Stimulated activated naive CD4-positive, alpha-beta T cell (primary cell): ENCODE measurements at places on chromosomes 13 and 19.
A peak's percentile ranks its signal among the peaks of the same experiment; 100 is the strongest.

DNA sequence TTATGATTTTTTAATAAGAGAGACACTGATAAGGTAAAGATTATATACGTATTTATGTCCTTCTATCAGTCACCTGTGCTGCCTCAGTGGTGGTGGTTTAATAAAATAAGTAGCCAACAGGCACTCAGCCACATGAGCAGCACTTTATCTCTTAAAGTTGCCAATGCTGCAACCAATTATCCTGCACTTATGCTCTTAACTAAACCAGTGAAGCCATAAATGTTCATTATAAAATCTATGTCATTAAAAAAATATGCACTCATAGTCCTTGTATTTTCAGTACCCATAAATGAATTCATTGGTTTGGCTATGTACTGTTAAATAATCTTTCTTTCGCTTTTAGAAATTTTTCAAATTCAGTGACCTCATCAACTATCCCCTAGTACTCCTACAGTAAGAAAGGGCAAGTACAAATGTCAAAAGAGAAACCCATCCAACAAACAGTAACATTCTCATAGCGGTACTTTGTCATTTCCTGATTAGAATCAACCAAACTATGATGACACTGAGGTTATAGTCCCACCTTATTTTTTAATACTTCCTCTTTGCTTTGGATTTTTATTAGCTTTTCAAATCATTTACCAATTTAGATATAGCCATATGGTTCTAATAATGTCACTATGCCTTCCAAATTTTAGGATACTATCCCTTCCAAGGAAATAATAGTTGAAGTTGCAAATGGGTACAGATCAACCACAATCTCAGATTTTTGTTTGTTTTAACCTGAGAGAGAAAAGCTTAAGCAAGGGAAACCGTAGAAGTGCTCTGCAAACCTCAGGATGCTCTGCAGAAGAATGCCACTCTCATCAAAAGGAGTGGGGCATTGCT lies 190.9 kb downstream of the KLF12 start:
- no peak for DNase-seq

- DNase-seq = peak; percentile 33
These were observed 12.2 kb upstream of the LILRA5 start for GRCh38 chr19:54325194-54325621.

DNA sequence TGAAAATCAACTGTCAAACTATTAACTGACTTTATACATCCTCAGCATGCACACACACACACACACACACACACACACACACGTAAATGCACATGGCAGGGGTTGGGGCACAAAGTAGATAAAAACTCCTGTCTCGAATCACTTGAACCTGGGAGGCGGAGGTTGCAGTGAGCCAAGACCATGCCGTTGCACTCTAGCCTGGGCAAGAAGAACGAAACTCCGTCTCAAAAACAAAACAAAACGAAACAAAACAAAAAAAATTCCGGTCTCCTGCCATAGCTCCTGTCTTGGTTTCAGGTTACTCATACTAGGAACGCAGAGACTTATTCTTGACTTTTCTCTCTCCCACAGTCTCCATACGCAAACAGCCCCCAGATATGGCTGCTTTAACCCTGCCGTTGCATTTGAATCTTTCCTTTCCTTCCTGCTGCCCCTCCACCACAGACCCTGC lies 148.9 kb downstream of the SHISA2 start:
- no peak for DNase-seq

GRCh38 chr13:108268466-108269112 lies 929 bp upstream of the TNFSF13B start:
- no peak for DNase-seq

GRCh38 chr19:35253316-35254286 lies 4.8 kb downstream of the LSR start:
- DNase-seq = no peak

GRCh38 chr19:49120868-49121267 lies 1.5 kb downstream of the PPFIA3 start:
- no peak for DNase-seq

- DNase-seq = peak; percentile 42
These were observed 3.4 kb downstream of the DMKN start for GRCh38 chr19:35509861-35510625.

- DNase-seq = no peak
These were observed 12.2 kb downstream of the MED26 start for GRCh38 chr19:16615808-16616207.

DNA sequence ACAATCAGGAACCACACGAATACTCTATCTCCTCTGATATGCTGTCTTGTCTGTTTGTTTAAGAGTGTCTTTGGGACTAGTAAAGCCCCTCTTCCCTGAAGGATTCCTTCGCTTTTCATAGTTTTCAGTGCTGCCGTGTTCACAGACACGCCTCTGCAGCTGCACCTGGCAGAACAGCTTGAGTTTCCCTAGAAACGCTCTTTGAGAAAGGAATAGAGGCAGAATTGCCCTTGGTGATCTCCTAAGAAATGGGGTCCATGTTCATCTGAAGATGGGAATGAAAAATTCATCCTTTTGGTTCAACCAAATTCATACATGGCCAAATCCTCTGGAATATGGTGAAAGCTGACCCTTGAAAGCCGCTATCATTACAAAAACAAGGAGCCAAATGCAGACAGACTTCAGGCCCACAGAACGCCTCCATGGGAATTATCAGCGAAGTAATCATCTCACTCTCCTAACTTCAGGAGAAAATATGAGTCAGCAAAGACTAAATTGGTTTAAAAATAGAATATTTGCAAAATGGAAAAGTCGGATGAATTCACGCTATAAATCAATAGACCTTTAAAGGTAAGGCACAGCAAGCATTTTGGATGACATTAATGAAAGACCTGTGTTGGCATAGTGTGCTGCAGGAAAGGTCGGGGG lies 5.5 kb downstream of the SACS start:
- no peak for DNase-seq

DNA sequence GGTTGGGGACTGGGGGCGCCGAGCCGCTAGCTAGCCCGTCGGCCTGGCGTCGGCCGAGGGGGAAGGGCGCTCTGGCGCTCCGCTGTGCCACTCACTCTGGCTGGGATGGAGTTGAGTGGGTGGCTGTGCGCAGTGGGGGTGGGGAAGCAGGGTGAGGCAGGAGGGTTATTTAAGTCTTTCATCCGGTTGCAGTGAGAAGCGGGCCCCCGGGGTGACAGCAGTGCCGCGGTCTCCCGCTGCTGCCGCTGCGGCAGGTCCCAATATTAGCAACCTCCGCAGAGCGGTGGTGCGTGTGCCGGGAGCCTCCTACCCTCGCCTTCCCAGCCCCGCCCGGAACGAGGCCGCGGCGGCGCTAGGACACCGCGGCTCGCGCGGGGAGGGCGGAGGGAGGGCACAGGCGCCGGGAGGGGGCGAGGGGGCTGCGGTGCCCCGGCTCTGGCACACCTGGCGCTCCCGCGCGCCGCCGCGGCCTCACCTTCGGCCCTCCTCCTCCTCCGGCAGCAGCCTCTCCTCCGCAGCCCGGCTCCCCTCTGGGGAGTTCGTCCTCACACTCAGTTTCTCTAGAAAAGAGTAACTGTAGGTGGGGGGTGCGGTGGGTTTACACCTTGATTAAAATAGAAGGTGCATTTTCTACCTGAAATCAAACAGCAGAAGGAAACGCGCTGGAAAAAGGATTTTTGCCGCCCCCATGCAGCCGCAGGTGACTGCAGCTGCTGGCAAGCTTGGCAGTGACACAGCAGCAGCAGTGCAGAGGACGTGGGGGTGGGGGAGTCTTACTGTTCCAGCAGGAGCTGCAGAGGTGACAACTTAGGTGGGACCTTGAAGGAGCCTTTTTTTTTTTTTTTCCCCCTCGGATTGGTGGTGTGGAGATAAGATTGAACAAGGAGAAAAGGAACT lies 4.5 kb downstream of the FGF9 start:
- DNase-seq = peak; percentile 20

- DNase-seq = no peak
These were observed 32.2 kb upstream of the TEX29 start for GRCh38 chr13:111288276-111288675.

- peak; percentile 63 for DNase-seq
These were observed 14.0 kb downstream of the SCGB2B2 start for GRCh38 chr19:34662919-34663318.

DNA sequence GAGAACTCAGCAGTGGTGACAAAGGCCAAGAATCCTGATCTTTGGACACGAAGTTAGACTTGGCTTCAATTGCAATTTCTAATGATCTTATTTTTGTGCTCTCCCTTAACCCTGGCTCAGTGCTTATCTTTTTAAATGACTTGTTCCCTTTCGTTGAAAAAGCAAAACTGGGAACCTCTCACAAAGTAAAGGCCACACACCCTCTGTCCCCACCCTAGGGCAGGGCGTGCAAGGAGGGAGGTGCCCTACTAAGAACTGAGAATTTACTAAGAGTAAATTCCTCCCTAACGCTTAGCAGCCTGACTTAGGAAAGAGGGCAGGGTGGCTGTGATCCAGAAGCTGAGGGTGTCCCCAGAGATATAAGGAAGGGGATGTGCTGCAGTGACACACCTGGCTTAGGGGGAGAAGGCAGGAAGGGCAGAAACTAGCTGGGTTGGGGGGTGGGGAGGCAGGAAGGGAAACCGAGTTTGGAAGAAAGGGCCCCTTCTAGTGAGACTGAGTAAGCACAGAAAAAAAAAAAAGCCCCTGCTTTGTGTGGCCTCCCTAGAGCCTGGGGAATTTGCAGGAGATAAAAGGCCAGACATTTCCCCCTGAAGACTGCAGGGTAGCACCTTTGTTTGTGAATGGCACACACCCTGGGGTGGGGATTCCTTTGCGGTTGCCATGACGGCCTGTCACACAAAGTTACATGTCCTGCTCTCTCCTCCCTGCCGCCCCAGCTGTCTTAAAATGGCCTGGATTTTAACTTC lies 435.1 kb downstream of the EFNB2 start:
- DNase-seq = no peak

GRCh38 chr19:56942756-56943155 lies 102.2 kb upstream of the PEG3 start:
- no peak for DNase-seq

- DNase-seq = no peak
These were observed 595 bp upstream of the GPR183 start for GRCh38 chr13:99307648-99308339.

DNA sequence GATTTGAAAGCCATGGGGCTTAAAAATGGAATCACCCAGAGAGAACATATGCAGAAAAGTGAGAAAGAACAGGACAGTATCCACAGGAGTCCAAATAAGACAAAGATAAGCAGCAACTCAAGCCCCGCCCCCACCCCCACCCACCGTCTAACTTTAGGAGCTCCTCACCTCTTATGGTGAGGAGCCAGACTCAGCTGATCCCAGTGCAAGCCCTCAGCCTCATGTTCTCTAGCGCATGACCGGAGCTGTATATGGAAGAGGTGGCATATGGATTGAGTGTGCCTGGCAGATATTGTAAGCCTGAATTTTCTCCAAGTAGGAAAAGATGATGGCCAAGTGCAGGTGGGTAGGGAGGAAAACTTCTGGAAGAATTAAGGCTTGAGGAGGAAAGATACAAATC lies 36.4 kb upstream of the DCT start:
- no peak for DNase-seq

- no peak for DNase-seq
These were observed 158.1 kb downstream of the ZNF486 start for GRCh38 chr19:20325151-20325550.

DNA sequence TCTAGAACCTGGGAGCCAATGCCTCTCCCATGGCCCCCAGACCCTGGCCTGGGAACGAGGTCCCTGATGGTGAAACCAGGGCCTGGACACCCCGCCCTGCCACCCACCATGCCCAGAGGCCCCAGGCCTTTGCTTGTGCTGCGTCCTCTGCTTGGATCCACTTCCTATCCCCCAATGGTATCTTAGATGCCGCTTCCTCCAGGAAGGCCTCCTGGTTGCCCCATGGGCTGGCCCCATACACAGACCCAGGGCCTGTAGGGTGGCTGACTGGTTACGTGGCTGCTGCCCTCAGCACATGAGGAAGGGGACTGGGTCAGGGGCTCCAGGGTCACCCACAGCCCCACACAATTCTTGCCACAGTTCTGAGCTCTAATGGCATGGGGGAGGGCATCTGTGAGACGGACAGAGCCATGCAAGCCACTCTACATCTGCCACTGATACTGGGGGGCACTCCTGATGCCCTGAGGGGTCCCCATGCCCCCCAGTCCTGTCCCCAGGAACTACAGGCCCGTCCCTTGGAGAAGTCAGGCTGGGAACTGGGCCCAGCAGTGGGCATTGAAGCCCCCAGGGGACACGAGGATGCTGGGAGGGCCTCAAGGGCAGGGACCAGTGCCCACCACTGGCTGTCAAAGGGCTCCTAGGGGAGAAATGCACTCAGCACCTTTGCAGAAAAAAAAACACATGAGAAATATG lies 5.0 kb downstream of the RPL36 start:
- DNase-seq = no peak

GRCh38 chr19:38851622-38852230 lies 1.9 kb upstream of the HNRNPL start:
- peak; percentile 86 for DNase-seq

- DNase-seq = no peak
These were observed 22.6 kb upstream of the USP12 start for GRCh38 chr13:27194209-27194608.

DNA sequence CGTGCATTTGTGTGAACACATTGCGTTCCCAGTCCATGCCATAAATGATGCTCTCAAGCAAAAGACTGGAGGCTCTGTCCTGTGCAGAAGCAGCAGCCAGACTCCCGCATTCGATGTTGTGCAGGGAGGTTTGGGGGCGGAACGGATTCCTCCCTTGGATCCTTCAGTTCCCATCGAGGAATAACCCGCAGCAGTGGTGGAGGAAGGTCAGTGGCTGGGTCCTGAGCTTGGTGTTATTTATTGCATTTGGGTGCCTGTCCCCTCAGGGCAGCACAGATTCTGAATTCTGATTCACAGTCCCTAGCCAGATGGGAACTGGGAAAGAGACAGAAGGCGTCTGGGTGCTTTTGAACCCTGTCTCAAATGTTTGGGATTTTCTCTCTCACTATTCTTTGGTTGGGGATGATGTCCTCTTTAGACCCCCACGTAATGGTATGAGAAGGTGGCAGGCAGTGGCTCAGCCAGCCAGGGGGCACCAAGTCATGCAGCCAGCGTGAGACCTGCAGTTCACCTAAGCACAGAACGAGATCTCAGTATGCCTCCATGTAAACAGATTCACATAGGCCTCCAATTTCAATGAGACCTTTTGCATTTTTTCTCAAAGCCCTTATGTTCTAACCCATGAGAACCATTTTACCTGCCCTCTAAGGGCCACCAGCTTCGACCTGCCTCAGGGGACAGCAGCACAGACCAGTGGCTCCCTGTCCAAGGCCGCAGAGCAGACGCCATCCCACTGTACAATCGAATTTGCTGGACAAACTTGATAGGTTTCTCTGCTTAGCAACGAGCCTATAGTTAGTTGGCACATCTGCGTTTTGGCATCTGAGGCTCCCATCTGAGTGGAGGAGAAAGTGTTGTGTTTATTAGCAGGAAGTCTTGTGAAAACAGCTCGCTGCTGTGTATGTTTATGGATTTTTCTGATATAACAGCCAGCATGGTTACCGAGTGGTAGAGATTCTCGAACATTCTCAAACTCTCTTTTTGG lies 17.8 kb downstream of the KCTD15 start:
- DNase-seq = no peak
